EH (cell line): ENCODE measurements at places on chromosomes 2 and 18.

DNA sequence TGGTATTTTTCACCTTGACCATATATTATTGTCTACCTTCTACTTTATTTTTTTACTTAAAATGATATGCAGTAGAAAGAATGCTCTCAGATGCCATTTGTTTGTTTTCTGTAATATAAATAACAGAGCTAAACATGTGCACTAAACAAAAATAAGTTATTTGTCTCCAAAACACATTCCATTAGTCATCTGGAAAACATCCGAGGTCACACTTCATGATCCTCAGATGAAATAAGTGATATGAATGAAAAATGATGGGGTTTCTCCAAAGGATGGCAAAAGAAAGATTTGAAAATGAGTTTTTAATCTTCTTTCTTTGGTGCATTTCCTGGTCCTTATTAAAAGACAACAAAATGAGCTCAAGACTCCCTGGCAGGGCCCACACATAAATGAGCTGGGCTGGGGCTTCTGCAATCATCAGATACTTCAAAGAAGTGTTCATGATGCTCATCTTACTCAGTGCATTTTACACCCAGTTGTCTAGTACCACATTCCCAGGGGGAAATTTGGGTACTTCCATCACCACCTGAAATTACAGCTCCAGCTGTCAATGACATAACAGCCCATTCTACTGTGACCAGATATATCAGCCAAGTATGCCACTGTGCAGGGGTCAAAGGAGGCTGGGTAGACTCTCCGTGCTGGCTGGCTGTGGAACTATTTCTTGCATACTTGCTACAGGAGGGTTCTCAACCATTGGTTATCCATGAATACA is 283.5 kb downstream of the PID1 start:
- peak; percentile 32 for DNase-seq

DNA sequence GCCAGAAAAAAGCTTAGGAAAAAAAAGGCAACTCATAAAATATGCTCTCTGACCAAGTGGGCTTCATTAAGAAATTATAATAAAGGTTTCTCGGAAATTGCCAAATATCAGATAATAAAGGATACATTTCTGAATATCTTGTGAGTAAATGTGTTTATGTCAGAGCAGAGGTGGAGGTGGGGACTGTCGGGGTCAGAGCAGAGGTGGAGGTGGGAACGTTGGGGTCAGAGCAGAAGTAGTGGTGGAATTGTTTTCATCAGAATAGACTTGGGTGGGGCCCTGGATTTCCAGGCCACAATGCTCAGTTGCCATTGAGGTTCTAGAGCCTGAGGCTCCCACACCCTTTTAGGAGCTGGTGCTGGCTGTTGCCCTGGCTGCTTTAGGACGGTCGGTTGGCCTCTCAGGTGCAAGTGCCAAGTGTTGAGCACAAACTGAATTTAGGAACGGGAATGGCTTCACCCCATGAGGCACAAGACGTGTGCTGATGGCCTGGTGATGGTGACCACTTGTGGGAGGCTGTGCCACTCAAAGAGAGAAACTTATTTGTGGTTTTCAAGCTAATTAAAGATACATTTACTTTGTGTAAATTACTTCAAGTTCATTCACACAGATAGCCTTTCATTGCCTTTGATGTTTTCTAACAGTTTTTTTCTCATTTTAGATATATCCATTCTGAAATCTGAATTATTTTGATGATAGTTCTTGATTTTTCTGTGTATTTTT is 131.5 kb downstream of the ATP9B start:
- DNase-seq = peak; percentile 30

DNA sequence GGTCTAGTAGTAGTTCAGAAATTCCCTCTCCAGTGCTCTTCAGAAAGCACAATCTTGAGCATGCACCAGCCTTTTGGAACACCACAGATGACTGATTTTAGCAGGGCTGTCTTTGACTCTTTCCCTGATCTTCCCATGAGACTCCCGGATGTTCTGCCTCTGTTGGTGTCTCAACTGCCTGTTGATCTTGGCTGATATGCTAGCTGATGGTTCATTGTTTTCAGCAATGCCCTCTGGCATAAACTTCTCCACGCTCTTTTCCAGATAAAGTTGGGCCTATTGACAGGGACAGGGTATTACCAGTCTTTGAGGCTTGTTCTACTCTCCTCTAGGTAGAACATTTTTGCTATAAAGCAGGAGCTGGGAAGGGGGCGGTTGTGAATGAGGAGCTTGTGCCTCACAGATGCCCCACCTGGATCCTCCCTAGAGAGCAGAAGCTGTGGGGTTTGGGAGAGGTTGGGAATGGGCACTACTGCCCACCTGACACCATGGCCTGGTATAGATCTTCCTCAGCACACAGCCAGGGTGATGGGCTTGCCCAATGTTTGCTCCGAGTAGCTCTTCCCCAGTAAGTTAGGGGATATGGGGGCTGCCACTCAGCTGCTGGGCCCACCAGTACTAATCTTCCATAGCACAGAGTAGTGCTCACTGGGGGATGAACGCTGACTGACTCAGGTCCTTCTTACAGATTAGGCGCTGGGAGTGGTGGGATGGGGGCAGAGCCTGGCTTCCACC is 111.3 kb downstream of the PTGR3 start:
- DNase-seq = no peak

DNA sequence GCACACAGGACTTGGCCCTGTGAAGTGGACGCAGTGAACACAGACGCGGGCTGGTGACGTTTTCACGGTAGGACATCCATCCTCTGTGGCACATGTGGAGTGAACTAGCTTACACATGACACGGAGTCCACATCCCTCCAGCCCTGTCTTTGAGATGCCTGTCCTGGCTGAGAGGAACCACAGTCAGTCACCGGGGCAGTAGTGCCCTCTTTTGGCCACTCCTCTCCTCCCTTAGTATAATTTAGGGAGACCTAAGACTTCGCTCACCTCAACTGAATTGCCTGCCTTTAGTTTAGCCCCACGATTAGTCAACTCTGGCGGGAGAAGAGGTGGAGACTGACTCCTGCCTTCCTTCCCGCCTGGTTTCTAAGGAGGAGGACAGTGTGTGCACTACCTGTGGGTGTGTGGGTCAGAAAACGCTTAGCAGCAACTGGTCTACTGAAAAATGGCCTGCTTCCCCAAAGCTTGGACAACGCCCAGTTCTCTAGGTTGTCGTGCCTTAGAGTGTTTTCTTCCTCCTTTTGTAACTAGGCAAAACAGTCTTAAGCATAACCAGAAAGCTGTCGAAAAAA is 70.6 kb downstream of the MBP start:
- DNase-seq = peak; percentile 16

DNA sequence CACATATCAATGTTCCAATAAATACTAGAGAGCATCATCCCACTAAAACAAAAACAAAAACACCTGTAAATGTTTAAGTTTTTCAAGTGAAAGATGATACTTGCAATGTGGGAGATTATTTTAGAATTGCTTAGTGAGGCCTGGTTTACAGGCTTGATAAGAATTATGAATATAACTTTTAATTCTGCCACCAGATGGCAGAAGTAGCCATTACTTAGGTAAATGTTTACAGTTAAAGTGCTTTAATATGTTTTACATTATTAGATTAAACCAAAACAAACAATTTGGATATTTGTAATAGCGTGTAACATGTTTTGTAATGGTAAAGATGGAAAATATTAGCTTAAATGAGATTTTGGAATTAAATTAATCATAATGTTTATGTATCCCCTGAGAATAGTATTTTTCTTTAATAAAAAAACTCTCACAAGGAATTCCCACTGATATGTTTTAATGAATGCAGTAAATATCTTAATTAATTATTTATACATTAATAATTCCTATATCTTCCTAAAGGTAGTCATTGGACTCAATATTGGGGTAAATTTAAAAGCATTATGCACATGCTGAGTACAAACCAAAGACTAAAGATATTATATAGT is 522.0 kb downstream of the SPAG16 start:
- DNase-seq = peak; percentile 43

DNA sequence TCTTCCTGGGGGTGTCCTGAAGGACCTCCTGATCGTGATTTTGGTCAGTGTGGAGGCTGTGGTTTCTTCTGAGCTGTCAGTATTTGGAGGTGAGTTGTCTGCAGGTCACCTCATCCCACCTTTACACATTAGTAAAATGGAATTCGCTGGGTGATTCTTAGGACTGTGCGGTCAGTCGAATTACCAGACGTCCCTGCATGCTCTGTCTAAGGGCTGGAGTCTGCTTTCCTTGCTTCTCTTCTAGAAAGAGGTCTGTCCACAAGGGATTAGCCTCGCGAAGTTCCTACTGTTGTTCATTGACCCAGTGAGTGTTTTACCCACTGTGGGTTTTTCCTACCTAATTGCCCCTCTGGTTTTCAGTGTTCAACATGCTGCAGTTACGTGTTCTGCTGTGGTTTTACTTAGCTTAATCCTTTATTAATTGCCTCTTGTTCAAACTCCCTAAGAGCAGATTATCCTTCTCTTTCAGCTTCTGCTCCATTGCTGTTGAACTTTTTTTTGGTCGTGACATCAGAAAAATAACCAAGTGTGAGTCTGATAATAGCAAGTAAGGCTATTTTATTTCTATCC is 183.4 kb downstream of the NEDD4L start:
- no peak for DNase-seq

- peak; percentile 99 for DNase-seq
Observed at GRCh38 chr2:37767959-37768925, 96.8 kb upstream of the CDC42EP3 start.

- DNase-seq = peak; percentile 11
Observed at GRCh38 chr2:121804340-121804739, 48.9 kb downstream of the TSN start.

GRCh38 chr2:67825476-67825875 is 237.3 kb downstream of the C1D start:
- DNase-seq = peak; percentile 64

DNA sequence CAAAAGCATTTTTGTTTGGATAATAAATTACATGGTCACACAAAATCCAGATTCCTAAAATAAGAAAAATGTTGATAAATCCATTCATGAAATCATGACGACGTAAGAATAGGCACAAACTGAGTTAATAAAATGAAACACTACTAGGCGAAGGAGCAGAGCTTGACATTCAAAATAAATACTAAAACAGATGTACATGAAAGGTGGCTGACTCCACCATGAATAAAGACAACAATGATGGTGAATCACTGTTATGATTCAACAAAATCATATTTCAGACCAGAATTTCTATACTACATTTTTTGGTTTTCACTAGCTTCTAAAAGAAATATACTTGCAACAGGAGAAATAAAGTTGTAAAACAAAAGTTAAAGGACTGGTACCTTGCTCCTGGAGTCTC is 122.0 kb upstream of the RNU4ATAC start:
- DNase-seq = no peak

GRCh38 chr2:102318437-102318836 is 7.1 kb downstream of the IL1RL1 start:
- DNase-seq = no peak

DNA sequence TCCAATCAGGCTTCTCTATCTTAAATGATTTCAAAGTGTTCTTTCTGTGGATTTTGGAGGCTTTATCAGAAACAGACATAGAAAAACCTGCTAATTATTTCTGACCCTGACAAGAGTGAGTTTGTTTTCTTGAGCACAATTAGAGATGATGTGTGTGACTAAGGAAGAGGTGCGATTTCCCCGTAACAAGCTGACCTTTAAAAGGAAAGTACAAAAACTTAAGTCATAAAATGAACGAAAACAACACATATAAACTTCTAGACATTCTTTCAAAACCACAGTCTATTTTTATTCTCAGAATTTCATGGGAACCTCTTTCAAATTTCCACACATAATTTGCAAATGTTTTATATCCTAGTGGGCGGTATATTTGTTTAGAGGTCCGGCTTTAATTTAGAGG is 604.8 kb downstream of the CPS1 start:
- peak; percentile 0 for DNase-seq

DNA sequence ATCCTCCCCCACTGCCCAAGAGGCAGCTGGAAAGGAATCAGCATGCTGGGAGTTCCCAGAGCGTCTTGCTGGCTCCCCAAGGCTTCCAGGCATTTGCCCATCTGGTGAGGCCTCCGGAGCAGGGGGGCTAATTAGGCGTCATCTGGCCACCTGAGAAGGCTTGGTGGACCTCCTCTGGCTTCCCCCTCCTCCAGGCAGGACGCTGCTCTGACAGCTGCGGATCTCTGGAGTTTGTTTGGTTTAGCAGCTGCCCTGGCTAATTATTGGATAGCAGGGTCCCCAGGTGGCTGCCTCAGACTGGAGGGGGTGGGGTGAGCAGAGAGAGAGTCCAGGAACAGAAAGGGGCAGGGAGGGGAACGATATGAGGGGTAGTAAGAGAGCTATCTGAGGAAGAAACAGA is 425.2 kb upstream of the MEX3C start:
- no peak for DNase-seq

- DNase-seq = peak; percentile 100
Observed at GRCh38 chr2:189661148-189661956, at the start of gene ASNSD1. TSS of gene ASNSD1 (plus strand) at chr2:189661459. CDS start at chr2:189666133, 4,674 bp downstream.

- DNase-seq = no peak
Observed at GRCh38 chr2:100451092-100451491, 19.2 kb upstream of the NMS start.

- no peak for DNase-seq
Observed at GRCh38 chr2:218009231-218009630, 6.4 kb upstream of the TNS1 start.

GRCh38 chr2:231394211-231395141 is 1.0 kb upstream of the B3GNT7 start:
- DNase-seq = no peak

GRCh38 chr2:229313591-229313990 is 42.5 kb upstream of the PID1 start:
- DNase-seq = peak; percentile 63

DNA sequence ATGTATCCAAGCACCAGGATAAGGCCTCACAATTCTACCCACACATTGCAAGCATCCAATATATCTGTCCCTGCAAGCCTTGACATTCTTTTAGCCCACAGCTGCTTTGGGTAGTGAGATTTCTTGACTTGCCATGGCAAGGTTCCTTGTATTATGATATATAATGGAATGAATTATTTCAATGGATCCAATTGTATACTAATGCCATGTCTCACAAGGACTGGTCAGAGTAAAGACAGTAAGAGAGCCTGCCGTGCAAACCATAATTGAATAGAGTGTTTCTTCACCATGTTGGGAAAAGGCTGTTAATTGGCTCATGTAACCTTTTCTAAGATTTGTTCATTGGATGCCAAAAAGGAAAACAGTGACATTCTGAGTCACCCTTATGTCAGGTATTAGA is 64.3 kb upstream of the RBBP8 start:
- DNase-seq = no peak

GRCh38 chr2:162029287-162029901 is 44.6 kb downstream of the DPP4 start:
- peak; percentile 60 for DNase-seq

GRCh38 chr18:37207343-37207742 is 358.3 kb downstream of the CELF4 start:
- no peak for DNase-seq

GRCh38 chr2:184851576-184851975 is 253.2 kb downstream of the ZNF804A start:
- no peak for DNase-seq
